ENCODE measurements at places on chromosomes 7 and 10.

- peak; percentile 41 for DNase-seq
Measured at GRCh38 chr7:16295558-16295957, 125.8 kb downstream of the CRPPA start.

GRCh38 chr10:100183481-100183880 is 2.3 kb downstream of the ERLIN1 start:
- DNase-seq, result no peak

DNA sequence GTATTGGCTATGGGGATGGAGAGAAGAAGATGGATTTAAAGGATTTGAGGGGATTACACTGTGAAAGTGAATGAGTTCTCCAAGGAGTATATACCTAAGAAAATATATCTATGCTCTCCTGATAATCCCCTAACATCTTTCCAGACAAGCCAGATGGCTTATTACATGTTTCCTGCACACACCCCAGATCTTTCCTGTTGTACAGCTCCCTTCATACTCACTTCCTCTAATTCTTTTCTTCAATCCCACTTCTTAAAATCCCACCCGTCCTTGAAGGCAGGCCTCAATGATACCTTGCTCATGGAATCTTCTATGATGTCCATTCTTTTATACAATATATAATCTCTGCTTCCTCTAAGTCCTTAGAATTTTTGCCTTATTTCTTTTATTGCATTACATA is 317.2 kb upstream of the DGKB start:
- DNase-seq, result no peak

GRCh38 chr10:48214716-48215485 is 59.6 kb downstream of the FRMPD2 start:
- DNase-seq, result no peak

DNA sequence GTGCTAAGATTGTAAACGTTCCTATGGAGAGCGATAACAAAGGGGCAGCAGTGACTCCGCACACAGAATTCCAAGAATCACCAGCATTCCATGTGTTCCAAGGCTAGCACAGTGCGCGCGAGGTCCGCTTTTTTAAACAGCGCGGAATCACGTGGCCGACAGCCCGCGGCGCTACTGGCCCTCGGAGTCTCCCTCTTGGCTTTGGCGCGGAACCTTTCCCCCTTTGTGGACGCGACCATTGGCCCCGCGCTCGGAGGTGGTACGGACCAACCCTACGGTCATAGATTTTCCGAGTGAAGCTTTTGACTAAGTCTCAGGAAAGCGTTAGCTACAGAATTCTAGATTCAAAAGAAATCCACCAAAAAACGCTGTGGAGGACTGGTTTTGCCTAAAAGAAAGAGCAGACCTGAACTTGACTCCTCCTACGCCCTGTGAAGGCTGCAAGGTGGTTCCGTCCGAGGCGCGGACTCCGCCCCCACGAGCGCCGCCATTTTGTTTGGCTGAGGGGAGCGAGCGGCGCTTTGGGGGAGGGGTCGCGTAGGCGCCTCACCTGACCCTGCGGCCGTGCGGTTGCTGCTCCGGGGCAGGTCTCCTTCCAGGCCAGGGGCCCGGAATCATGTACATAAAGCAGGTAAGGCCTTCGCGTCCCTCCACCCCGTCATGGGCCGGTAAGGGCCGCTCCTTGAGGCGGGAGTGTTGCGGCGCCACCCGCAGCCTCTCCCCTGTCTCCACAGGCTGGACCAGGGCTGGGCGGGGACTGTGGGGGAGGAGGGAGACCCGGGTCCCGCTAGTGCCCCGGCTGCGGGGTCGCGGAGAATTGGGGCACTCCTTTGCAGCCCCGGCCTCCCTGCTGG is at the start of gene SMC3:
Gene SMC3 (plus strand): TSS at position 495 of the 854 bp plus-strand sequence. CDS start 122 bp downstream, at position 617.
- peak; percentile 96 for DNase-seq

- no peak for DNase-seq
Measured at GRCh38 chr10:74824900-74825370, 1.5 kb upstream of the KAT6B start.

- DNase-seq, result peak; percentile 68
Measured at GRCh38 chr7:152341039-152341913, 94.5 kb downstream of the KMT2C start.

- DNase-seq, result peak; percentile 67
Measured at GRCh38 chr10:17056781-17057428, 72.7 kb downstream of the CUBN start.

DNA sequence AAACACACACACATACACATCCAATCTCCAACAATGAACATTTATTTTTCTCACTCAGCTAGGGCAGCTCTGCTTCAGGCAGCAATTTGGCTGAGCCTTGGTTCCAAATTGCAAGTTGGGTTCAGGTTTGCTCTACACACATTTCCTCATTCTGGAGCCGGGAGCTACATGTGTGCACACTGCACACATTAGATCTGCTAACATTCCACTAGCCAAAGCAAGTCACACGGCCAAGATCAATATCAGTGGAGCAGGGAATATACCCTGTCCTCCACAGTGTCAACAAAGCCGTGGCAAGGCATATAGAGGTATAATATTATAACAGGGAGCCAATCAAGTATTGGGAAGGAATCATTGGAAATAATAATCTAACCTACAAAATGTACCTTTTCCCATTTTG is 57.5 kb upstream of the PPP1R3C start:
- no peak for DNase-seq

DNA sequence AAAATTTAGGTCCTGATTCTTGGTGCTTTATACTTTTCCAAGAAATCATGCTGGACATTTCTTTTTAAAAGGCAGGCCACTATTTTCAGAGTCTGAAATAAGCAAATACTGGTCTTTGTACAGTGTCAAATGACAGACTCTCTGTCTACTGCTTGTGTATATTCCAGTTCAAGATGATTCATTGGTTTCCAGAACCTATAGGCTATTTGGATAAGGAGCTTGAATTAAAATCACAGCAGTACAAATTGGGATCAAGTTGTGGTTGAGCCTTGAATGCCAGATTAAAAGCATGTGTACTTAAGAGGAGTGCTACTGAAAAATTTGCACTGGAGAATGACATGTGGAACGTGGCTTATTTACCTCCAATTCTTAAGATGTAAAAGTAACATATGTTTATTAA is 10.7 kb downstream of the KMT2E start:
- peak; percentile 65 for DNase-seq

DNA sequence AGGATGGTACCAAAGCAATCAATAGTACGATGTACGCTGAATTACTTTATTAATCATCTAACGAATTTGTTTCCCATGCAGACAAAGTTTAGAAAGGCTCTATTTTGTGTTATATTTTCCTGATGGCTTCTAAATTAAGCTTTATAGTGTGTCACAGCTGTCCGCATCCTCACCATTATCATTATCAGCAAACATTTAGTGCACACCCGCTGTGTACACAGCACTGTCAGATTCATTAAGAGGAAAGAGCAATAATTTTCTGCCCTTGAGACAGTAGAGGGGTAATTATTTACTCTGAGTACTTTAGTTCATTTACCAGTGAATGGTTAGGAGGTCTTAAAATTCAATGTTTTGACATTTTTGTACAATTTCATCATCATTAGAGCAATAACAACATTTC is 233.3 kb upstream of the PTPRZ1 start:
- no peak for DNase-seq

DNA sequence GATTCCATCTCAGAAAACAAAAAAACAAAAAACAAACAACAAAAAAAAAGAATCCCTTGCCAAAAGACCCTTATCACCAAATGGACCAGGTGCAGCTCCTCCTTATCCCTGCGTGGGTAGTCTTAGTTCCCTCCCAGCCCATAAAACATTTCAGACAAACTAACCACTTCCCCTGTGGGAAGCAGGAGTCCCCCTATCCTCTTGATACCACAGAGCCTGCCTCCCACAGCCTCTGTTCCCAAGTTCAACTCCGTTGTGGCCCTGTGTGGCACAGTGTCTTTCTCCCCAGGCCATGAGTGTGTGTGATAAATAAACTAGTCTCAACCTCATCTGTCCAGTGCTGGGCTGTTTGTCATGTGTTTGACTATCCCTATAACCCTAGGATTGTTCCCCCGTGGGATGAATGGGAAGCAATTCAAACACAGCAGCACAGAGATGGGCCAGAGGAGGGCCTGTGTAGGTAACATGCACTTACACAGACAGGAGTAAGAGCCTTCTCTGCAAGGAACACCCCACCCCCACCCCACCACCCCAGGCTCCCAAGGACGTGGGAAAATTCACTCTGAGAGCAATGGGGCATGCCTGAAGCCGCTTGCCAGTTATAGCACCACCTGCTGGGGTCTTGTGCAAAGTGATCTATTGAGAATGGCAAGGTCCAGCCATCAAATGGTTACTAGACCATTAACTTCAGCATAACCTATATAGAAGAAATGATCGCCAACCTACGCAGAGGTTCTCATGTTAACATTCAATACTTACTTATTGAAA is 147.1 kb upstream of the GHITM start:
- no peak for DNase-seq

- no peak for DNase-seq
Measured at GRCh38 chr10:51888263-51888662, 188.9 kb upstream of the CSTF2T start.

DNA sequence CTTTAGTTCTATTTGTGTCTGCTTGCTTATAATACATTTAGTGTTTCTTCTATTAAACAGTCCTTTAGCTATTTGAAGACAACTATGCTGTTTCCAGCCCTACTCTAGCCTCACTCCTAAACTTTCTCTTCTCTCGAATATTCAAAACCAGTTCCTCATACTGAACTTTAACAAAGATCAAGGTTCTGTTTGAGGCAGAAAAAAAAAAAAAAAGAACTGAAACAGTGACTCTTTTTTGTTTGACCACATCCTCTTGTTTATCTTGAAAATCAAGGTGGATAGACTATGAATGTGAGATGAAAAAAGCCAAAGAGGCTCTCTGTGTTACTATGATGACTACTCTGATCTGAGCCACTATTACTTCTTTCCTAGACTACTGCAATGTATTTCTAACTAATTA is 154.3 kb downstream of the ZNF365 start:
- no peak for DNase-seq

- peak; percentile 34 for DNase-seq
Measured at GRCh38 chr10:96334616-96335526, 23.9 kb downstream of the OPALIN start.

DNA sequence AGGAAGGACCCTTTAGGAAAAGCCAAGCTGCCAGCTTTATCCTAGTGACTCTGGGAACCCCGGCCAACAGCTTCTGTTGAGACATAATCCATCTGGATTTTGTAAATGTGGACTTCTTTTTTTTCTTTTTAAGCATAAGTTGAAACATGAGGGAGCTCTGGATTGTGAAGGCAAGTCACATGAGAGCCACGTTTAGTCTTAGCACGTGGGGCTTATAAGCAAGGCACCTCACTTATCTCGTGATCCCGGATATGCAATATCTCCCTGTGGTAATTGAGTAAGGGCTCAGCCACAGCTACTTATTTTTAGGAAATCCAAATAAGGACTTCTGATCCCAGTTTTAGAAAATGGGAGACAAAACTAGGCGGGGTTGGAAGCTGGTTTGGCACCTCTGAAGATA is 111.2 kb upstream of the PTN start:
- no peak for DNase-seq

GRCh38 chr7:148883266-148884048 is 634 bp downstream of the EZH2 start:
- no peak for DNase-seq

DNA sequence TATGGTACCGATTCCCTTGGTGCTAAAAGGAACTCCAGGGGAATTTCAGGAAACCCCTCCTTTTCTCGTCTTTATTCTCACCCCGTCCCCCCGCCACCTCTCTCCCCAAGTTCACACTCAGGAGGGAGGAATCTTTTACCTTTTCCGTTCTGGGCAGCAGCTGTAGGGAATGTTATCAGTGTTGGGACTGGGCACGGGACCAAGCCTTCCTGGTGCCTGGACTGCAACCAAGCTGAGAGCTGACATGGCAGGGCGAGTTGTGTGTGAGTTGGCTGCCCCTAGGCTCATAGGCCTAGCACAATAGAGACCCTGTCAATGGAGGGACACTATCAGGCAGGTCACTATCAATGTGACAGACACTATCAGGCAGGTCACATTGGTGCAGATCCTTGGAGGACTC is 121.4 kb downstream of the TCF7L2 start:
- no peak for DNase-seq

DNA sequence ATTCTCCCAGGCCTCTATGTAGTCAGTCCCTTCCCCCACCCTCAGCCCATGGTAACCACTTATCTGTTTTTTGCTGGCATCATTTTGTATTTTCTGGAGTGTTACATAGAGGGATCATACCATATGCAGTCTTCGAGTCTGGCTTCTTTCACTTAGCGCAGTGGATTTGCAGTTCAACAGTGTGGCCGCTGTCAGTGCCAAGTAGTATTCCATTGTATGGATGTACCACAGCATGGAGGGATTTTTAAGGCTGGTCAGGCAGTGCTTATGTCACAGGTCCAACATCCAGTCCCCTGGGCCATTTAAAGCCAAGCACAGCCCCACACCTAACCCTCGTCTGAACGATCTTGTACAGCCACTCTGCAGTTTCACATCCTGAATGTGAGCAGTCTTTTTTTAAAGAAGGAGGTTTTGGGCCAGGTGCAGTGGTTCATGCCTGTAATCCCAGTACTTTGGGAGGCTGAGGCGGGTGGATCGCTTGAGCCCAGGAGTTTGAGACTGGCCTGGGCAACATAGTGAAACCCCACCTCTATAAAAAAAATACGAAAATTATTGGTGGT is 121.8 kb downstream of the CUX1 start:
- DNase-seq, result no peak

Measured in astrocyte of the spinal cord (primary cell).